Glutamatergic neuron (in vitro differentiated cells): ENCODE measurements at places on chromosomes 5 and 9.
A peak's percentile ranks its signal among the peaks of the same experiment; 100 is the strongest.

DNA sequence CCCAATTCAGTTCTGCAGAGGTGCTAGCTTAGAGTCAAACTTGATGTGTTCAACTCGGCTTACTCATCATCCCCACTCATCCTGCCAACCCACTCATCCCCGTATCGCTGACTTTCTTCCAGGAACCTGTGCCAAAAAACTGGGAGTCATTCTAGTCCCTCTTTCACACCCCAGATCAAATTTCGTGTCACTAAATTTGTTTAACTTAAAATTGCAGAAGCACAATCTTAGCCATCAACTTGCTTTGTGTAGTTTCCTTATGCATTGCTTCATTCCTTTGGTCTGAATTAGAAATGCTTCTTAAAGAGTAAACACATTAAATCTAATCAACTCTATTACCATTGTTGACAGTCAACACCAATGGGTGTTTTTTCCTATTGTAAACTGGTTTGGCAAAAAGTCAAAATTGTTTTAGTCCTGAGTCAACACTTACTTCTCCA is 162.4 kb downstream of the TTC39B start:
- no peak for DNase-seq

DNA sequence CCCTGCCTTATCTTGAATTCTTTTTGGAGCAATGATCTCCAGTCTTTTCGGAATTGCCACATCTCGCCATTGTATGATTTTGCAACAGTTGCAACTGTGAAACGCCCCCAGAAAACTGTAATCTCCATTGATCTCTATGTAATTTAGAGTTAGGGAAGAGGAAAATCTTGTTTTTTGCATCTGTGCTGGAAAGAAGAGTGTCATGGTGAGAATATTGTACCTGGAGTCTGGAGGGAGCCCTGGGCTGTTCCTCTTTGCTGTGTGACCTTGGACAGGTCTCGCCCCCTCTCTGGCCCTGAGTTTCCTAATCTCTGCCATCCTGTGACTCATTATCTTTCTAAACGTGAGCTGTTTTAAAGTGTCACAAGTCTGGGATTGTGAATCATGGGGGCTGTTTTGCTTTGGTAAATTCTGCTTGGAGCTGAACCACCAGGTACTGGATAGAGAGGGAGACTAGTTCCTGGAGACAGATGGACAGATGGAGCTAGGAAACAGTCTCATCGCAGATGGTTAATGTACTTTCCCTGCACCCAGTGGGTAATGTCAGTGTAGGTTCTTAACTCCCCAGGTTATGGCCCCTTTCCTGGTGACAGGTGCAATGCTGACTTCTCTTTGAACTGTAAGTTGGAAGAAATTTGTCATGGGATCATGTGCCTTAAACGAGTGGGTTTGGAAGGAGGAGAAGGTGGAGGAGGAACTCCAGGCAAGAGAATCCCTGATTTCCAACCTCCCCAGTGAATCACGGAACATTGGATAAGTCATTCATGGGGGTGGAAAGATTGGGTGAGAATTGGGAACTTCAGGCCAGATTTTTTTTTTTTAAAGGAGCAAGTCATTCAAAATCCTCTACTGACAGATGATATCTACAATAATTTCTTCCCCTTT is 19.6 kb downstream of the PPARGC1B start:
- DNase-seq, result no peak

DNA sequence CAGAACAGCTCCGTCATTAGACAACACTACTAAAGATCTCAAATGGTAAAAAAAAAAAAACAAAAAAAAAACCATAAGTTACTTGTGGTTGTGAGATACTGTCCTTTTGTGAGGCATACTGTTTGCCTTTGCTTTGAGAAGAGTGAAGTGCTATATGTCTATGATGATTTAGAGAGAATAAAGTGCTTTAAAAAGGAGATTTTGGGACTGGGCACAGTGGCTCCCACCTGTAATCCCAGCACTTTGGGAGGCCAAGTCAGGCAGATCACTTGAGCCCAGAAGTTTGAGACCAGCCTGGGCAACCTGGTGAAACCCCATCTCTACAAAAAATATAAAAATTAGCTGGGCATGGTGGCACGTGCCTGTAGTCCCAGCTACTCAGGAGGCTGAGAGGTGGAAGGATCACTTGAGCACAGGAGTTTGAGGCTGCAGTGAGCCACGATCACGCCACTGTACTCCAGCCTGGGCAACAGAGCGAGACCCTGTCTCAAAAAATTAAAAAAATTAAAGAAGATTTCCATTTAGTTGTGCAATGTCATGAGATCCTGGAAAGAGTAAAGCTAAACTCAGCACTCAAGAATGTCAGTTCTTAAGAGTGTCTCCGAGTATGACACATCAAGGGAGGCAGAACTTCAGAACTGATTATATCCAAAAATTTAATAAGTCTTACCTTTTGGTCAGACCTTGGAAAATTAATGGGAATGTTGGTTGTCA is 87.3 kb downstream of the PRDM6 start:
- no peak for DNase-seq

DNA sequence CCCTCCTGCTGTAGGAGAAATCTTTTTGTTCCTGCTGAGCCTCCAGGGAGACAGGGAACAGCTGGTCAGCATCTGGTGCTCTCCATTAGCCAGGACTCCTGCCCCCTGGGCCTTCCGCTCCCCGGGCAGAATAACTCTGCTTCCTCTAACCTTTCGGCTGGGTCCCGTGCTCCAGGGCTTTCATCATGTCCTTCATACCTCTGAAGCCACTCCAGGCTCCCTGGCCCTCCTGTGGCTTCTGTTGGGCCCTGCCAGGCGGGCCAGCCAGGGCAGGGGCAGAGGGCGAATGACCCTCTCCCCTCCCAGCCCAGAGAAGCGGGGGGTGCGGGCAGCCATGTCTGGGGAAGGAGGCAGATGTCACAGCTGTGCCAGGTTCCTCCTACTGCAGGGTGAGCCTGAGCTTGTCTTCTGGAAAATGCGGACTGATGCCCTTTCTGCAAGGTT is 81.7 kb upstream of the LMX1B start:
- peak; percentile 74 for DNase-seq

DNA sequence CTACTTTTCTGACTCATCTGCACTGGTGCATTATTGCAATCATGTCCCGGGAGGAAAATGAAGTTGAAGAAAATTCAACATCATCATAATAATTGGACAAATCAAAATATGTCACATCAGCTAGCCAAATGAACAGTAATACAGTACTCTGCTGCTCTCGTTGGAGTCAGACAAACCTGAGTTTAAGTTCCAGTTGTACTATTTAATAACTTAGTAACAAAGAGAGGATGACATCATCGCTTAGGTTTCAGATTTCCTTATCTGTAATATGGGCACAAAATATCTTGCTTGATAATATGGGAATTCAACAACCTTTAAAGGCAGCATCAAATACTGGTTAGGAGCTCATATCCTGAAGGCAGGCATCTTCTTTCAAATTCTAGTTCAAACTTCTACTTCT is 1248.9 kb upstream of the ACO1 start:
- DNase-seq, result no peak

DNA sequence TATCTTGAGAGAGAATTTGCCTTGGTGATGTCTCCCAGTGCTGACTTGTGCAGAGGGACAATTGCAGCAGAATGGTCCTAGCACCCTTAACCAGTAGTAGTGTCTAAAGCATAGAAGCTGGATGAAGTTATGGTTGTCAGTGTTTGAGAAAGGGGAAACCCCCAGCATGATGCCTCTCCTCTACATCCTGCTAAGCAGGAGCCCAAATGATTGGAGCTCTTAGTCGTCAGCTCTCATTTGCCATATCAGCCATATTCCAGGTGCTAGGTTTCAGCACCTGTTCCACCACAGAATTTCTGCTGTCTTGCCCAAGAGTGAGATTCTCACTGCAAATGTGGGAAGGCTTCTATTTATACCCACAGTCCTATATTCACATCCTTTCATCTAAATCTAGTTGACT is 43.7 kb upstream of the RFX3 start:
- DNase-seq, result no peak

- no peak for DNase-seq
These were observed 28.3 kb upstream of the APC start for GRCh38 chr5:112709416-112709815.

DNA sequence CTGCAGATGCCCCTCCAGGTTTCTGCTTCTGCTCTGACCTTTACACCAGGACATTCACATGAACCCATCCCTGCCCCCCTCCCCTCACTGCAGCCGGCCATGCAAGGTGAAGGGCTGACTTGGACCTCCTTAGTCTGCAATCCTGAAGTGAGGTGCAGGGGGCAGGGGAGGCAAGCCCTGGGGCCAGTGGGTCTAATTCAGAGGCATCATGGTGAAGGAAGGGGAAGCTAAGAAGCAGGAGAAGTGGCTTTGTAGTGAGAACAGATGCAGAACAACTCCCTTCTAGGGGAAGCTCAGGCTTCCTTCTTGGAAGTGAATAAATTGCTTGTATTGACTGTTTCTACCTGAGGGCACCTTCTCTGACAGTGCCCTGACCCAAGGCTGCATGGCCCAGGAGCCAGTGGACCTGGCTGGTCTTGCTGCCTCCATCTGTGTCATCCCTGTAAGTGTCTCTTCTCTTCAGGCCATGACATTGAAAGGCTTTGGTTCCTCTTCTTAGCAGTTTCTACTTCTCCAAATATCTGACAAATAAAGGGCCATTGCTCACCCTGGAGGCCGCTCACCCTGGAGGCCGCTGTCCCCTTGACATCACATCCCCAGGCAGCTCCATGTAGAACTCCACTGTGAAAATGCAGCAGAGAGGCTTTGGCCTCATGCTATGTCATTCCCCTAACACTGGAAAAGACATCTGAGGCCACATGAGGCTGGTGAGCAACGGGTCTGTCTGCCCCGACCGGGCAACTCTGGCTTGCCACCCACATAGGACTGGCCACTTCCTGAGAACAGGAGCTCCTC is 55.3 kb downstream of the GADD45G start:
- DNase-seq, result no peak

DNA sequence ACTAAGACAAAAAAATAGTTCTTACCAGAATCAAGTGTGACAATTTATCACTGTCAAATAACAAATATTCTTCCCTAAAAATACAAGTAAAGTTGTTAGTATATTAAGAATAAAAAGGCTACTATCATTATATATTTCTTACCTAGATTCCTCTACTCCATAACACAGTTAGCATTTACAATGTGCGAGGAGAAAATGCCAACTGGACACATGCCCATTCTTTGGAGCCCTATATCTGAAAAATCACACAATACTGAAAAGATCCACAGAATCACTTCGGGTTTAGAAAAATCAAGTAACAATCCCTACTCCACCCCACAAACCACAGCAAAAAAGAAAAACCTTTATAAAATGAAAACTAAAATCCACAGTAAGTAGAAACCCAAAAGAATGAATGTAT is 70.9 kb downstream of the PKD2L2 start:
- no peak for DNase-seq

GRCh38 chr9:131441441-131441840 is 47.6 kb downstream of the PRRC2B start:
- no peak for DNase-seq

- DNase-seq, result peak; percentile 10
These were observed 159.1 kb downstream of the OLFM1 start for GRCh38 chr9:135246248-135247205.

GRCh38 chr5:143166661-143167420 is 236.6 kb downstream of the NR3C1 start:
- DNase-seq, result no peak

DNA sequence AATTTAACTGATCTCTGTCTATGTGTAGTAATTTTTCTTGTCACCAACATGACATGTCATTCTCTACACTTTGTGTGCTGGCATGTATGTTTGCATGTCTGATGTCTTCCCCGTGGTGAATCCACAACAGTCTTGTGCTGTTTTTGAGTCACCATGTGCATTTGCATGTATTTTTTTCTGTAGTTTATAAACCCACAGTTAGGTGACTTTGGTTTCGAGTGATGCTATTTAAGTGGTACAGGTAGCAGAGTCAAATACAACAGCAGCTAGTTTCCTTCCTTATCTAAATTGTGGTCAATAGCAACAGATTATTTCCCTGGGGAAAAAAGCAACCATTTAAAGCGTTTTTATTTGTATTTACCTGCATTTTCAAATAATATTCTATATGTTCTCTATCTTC is 89.9 kb upstream of the FSD1L start:
- DNase-seq, result no peak

- no peak for DNase-seq
These were observed 94.0 kb downstream of the SMARCA2 start for GRCh38 chr9:2109069-2109650.

DNA sequence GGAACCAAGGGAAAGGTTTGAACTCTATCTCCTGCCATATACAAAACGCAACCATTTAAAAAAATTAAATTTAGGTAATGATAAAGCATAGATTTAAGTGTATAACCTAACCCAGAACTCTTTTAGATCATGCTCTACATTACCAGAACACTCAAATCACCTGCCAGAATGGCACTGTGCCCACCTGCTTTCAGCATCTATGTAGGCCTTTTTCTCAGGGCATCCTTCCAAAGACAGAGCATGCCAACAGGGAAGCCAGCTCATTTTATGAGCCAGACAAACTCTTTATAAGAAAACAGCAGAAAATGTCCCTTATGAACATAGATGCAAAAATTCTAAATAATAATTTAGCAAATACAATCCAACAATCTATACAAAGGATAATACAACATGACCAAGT is 47.9 kb upstream of the SMAD5 start:
- no peak for DNase-seq

- no peak for DNase-seq
These were observed 16.1 kb downstream of the SNX18 start for GRCh38 chr5:54533541-54534190.

- no peak for DNase-seq
These were observed 59.9 kb downstream of the NSUN2 start for GRCh38 chr5:6572825-6573380.

GRCh38 chr5:2901096-2901495 is 149.6 kb upstream of the IRX2 start:
- no peak for DNase-seq

- DNase-seq, result peak; percentile 78
These were observed 63.2 kb downstream of the ACER2 start for GRCh38 chr9:19471737-19472648.

GRCh38 chr5:51475628-51476027 is 92.4 kb downstream of the ISL1 start:
- DNase-seq, result no peak

- no peak for DNase-seq
These were observed 60.2 kb upstream of the SLC25A51 start for GRCh38 chr9:37963936-37964739.

GRCh38 chr5:170501931-170502330 is 1.9 kb upstream of the KCNIP1 start:
- no peak for DNase-seq

GRCh38 chr9:26956860-26957233 is 635 bp downstream of the IFT74 start:
- no peak for DNase-seq

DNA sequence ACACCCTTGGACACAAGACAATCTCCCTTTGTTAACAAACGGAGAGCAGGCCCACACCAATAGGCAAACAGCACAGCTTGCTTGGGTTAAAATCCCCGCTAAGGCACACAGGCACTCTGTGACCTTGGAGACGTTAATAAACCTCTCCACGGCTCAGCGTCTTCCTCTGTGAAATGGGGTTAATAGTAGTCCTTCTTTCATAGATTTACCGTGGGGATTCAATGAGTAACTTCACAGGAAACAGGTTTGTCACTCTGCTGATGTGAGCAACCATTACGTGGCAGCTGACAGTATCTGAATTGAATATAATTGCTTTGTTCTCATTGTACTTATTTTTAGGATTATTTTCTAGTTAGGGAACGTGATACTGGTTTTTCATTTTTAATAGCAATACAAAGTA is 65.2 kb upstream of the ADRA1B start:
- no peak for DNase-seq

GRCh38 chr9:117153021-117153420 is 261.8 kb downstream of the ASTN2 start:
- no peak for DNase-seq
